ENCODE measurements at places on chromosomes 4 and X.

DNA sequence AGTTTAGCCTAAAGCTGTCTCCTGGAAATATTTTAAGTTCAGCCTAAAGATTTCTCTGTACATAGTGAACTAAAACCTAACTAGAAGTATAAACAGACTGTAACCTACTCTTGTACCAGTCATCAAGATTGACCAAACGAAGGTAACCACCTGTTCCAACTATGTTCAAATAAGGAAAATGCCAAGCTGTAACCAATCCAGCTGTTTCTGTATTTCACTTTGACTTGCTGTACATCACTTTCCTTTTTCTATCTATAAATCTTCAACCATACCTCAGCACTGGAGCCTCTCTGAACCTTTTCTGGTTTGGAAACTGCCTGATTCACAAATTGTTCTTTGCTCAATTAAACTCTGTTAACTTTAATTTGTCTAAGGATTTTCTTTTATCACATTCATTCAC is 3.1 kb upstream of the CYSLTR1 start:
- no peak for DNase-seq

DNA sequence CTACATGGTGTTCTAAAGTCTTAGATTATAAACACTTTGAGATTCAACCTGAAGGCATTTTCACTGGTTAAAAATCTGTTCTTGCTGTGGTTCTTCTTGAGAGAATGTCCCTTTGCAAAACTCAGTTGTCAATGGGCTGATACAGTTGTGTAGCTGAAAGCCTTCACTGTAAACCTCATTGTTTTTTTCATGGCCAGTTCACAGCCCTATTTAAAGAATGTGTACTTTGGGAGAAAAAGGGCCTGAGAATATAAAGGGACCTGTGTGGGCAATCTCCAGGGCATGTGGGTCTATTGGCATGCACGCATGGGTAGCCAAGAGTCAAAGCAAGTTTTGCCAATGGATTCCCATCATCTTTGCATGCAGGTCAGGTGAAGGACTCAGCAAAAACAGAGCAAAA is 7.8 kb upstream of the MAP7D3 start:
- DNase-seq, result peak; percentile 72

- DNase-seq, result no peak
Observed at GRCh38 chr4:69836287-69836686, 23.7 kb downstream of the SULT1E1 start.

GRCh38 chr4:99586797-99587196 is 12.2 kb downstream of the MTTP start:
- DNase-seq, result no peak

- DNase-seq, result no peak
Observed at GRCh38 chrX:72203421-72203820, 21.9 kb downstream of the PIN4 start.

DNA sequence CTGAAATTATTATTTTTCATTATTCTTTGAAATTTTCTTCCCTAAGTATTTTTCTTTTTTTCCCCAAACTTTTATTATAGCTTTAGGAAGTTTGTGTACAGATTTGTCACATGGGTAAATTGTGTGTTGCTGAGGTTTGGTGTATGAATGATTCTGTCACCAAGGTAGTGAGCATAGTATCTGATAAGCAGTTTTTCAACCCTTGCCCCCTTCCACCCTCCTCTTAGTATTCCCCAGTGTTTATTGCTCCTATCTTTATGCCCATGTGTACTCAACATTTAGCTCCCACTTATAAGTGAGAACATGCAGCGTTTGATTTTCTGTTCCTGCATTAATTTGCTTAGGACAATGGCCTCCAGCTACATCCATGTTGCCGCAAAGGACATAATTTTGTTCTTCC is 103.9 kb upstream of the MAGEB2 start:
- no peak for DNase-seq

DNA sequence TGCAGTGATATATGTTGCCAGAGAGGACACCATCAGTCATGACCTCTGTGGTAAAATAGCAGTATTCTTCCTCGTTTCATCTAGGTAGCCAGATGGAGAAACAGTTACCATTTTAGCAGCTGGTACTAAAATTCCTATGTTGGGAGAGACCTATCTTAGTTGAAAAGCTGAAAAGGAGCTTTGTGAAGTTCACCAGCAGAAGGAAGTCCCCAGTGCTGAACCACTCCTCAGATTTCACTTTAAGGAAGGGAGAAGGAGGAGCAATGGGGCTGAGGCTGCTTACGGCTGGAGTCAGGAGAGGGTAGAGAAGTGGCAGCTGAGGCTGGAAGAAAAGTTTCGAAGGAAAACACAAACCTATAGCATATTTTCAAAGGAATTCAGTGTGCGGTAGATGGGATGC is 103.7 kb downstream of the ATXN3L start:
- DNase-seq, result no peak

DNA sequence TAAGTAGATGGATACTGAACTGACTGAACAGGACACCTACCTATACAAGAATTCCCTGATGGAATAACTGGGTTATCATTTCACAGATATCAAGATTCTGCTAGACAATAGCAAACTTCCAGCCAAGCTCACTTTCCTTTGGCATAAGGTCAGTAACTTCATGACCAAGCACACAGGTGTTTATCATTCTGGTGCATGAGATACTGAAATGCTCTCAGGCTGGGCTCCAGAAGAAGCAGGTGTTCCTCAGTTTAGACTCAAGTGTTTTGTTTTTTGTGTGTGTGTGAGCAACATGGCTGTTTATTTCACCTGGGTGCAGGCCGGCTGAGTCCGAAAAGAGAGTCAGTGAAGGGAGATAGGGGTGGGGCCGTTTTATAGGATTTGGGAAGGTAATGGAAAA is 201.5 kb upstream of the SPOCK3 start:
- DNase-seq, result no peak

DNA sequence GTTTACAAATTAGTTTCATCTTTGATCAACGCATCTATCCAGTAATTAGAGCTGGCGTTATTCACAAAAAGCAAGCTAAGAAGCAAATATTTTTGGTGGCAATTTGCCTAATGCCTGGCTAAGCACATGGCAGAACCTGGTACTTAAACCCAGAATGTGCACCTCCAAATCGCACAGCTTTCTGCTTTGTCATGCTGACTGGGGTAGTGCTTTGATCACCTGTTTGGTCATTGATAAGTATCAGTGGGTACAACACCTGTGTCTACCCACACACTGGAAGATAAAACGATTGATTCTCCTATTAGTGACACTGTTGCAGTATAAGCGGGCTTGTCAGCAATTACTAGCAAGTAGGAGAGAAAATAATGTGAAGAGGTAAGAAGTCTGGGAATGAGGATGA is 1.9 kb downstream of the NUDT6 start:
- DNase-seq, result no peak

DNA sequence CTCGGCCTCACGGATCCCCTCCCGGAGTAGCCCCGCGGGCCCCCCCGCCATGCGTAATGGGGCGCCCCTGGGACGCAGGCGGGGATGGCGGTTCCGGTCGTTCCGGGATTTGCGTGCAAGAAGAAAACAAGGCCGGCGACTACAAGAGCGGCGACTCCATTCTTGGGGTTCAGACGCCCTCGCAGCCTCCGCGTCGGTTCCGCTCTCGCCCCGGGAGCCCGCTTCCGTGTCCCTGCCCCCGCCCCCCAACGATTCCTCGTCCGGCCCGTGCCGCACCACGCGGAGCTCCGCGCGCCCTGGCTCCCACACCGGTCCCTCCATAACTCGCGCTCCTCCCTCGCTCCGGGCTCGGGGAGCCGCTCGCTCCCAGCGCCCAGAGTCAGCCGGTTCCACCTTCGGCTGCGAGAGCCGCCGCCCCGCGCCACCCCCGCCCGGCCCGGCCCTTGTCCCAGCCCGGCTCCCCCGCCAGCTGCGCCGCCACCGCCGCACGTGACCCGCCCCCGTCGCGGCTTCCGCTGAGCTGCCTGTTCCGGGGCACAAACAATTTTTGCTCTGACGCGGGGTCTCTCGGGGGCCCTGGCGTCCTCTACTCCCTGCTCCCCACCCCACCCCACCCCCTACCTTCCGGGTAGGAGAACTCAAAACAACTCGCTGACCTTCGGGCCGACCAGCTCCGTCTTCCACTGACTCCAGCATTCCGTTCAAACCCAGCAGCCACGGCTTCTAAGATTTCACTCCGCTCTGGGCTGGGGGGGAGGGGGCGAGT is 78.8 kb upstream of the BCOR start:
- no peak for DNase-seq

DNA sequence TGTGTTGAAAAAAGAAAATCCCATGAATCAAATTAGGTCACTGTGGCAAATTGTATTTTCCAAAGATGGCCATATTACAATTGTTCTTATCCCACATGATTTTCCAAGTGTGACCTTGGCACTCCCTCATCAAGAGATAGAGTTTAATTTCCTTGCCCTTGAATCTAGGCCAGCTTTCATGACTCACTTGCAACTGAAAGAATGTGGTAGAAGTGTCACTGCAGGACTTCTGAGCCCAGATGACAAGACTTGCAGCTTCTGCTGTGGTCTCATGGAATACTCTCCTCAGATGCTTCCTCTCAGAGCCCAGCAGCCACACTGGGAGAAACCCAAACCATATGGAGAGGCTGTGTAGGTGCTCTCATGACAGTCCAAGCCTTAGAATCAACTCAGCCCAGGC is 139.0 kb downstream of the ADAMTS3 start:
- peak; percentile 7 for DNase-seq

GRCh38 chrX:130108647-130109428 is 1.5 kb downstream of the ELF4 start:
- DNase-seq, result no peak

GRCh38 chr4:82696117-82696860 is 102.3 kb downstream of the SCD5 start:
- DNase-seq, result no peak

- DNase-seq, result no peak
Observed at GRCh38 chrX:69079268-69079667, 86.0 kb downstream of the PJA1 start.

- DNase-seq, result no peak
Observed at GRCh38 chrX:41234962-41235361, 99.0 kb upstream of the DDX3X start.

- DNase-seq, result no peak
Observed at GRCh38 chr4:70943114-70943513, 40.9 kb downstream of the MOB1B start.

DNA sequence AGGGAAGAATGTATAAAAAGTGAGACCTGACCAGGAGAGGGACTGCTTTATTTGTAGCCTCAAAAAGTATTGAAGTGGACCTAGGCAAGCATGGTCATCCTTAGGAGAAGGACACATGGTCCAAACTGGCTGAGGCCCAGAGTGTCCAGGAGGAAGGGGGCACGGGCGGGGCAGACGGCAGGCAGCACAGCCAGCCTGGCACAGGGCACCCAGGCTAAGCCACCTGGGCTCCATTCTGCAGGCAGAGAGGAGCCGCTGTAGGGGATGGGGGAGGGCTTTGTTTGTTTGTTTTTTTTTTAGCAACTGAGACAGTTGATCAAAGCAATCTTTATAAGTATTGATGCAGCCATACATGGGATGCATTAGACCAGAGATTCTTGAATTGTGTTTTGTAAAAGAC is 188.6 kb downstream of the PRDM5 start:
- no peak for DNase-seq

DNA sequence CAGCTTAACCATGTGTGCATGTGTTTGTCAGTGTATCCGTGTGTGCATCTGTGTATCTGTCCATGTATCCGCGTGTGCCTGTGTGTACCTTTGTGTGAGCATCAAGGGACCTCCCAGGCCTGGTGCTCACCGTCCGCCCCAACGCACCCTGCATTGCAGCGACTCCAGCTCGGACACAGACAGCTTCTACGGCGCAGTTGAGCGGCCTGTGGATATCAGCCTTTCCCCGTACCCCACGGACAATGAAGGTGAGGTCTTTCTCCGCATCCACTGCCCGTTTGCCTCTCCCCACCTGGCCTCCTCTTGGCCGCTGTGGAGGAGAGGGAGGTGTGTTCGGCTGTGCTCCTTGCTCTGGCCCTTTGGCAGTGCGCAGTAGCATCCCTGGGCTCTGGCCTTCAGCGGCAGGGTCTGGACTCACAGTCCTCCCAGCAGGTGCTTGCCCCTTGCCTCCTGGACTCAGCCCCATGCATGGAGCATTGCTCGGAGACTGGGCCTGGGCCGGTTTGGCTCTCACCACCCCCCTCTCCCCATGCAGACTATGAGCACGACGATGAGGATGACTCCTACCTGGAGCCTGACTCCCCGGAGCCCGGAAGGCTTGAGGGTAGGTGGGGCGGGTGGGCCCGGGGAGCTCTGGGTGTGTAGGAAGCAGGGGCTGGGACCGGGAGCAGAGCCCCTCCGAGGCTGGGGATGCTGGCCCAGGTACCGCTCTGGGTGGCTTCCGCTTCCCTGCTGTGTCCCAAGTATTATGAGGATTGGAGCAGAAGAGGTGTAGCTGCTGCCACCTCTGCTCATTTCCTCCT is 16.4 kb upstream of the ADD1 start:
- no peak for DNase-seq

GRCh38 chr4:15755321-15756155 is 22.6 kb upstream of the CD38 start:
- no peak for DNase-seq

DNA sequence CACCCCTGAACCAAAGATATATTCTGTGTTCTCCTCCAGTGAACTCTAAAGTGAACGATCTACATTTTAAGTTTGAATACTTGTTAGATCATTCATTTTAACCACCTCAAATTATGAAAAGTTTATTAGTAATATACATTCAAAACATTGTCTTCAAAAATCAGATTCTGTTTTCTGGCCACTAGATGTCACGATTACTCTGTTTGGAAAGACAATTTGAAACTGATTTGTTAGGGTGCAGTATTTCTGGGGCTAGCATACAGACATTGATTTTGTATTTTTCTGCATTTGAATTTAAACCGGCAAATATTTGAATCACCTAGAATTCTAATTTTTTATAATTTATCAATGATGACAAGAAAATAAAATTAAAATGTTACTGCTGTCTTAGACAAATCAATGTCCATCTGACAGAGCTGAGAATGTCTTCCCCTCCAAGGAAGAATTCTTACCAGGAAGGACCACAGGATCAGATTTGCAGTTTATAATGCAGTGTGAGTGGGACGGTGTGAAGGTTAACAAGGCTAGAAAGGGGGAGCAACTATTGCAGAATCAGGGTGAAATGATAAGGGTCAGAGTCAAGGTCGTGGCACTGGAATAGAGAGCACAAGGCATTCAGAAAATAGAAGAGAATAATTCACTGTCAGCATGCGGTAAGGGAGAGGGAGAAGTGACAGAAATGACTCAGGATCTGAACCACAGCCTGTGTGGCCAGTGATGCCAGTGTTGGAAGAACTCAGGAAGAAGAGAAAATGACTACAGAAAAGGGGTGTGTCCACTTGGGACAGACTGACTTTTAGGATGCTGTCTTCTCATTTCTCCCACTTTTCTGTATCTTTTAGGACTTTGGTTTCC is 91.6 kb downstream of the ANXA10 start:
- DNase-seq, result no peak

- no peak for DNase-seq
Observed at GRCh38 chr4:145352438-145353145, 129.1 kb upstream of the SMAD1 start.

DNA sequence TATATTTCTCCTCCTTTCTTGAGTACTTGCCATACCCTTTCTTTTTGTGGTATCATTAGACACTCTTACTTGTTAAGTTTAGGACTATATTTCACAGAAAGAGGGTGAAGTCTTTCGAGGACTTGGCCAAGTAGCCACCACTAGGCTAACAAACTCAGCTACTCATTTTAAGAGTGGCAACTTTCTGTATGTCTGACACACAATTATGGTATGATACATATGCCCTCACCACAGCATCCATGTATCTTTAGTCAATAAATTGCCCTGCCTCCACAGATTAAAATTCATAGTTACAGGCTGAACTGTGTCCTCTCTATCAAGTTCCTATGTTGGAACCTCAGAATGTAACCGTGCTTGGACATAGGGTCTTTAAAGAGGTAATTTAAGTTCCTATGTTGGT is 23.2 kb downstream of the TAPT1 start:
- DNase-seq, result no peak
